ENCODE measurements at places on chromosomes 12 and 14.

GRCh38 chr14:38248321-38249028 lies 7.4 kb downstream of the CLEC14A start:
- DNase-seq, result no peak

DNA sequence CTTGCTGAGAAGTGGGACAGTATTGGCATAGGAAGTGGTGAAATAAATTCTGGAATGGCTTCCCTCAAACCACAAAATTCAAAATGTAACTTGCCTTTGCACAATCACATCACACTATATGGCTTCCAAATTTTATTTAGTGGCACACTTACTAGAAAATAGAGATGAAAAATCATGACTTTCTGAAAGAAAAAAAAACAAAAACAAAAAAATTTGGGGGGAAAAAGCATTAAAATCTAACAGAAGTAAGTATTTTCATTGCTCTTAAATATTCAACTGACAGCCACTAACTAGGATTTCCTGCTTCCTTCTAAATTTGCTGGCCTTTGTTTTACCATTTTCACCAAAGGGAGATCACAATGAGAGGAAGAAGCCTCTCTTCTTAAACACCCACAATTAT lies 23.0 kb downstream of the ATF7 start:
- no peak for DNase-seq

- DNase-seq, result no peak
Observed at GRCh38 chr12:27517546-27517945, 6.5 kb upstream of the PPFIBP1 start.

GRCh38 chr14:82180139-82180538 lies 646.5 kb upstream of the SEL1L start:
- DNase-seq, result peak; percentile 35

DNA sequence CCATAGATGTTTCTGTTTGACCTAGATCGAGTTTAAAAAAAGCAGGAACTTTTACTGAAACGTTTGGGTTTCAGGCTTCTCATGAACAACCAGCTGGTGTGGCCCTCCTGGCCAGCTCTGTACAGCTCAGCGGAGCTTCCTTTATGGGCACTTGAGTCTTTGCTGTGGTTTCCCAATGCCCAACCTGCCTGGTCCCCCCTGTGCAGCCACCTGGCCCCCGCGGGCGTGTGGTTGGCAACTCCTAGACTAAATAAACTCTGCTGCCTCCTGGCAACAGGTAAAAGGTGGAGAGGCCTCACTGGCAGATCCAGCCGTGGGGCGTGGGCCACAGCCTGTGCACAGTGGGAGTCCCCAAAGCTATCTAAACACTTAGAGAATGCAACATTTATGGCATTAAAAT lies 38.7 kb downstream of the ADGRD1 start:
- no peak for DNase-seq

- DNase-seq, result no peak
Observed at GRCh38 chr12:89960011-89960507, 251.4 kb upstream of the ATP2B1 start.

GRCh38 chr14:92437729-92438285 lies 75.8 kb upstream of the RIN3 start:
- no peak for DNase-seq

DNA sequence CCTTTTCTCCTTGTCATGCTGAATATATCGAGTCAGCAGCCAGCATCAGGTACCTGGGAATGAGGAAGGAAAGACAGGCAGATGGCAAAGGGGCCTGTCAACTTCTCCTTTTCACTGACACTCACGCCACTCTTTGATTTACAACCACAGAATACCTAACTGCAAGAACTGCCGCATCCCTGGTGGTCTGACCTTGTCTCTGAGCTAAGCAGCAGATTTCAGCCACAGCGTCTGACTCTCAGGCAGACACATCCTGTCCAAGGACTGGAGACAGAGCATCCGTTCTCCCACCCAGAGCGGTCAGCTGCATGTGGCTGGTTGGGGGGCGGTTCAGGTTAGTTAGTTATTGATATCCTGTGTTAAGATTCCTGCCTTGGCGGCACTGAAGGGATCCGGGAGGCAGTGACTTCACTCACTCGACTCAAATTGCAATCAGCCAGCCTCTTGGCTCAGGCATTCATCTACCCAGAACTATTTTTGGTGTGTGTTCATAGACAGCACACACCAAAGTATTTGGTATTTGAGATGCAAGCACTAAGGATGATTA lies 11.2 kb upstream of the MAP1LC3B2 start:
- no peak for DNase-seq

- no peak for DNase-seq
Observed at GRCh38 chr14:58565832-58566231, 71.9 kb upstream of the DACT1 start.

DNA sequence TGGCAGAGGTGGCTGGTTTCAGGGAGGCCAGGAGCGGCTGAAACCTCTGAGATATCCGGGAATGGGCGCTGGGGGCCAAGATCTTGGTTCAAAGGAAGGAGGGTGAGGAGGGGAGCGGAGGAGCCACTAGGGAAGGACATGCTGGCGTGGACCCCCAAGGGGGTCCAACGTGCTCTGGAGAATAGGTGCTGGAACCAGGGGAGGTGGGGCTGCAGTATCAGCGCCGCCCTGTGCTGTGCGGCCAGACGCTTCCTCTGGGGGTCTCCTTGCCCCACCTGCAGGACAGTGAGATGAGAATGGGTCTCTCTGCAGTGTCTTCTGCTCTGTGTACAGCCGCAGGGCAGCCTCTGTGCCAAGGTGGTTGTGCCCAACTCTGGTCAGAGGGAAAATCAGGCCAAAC lies 2.5 kb downstream of the FAM181A start:
- no peak for DNase-seq

DNA sequence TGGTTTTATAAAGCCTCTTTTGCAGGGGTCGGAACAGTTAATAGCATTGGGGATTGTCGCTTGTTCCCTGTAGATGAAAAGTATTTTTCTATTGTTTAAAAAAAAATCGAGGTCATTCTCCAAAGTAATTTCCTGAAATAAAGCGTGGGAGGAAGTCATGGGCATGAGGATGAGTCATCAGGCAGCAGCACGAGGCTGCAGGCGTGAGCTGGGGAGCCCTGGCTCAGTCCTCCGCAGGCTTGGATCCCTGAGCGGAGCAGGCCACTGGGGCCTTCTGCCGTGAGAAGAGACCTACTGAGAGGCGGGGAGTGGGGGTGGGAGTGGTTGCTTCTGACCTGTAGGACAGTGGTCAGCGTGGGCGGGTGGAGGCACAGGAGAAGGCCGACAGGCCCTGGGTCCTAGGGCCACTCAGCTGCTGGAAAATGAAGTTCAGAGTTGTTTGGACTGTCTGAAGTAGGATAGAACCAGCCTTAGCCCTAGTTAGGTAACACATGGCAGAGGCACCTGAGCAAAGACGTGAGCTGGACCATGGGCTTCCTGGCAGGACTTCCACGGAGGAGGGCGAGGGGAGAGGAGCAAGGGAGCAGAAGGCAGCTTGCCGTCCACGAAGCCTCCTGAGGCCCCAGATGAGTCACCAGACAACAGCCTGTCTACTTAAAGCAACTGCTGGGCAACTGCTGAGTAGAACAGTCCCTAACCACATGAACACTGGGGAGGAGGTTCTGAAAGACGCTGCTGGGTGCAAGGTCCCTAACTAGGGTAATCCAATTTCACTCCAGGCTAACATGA lies 21.1 kb upstream of the LGALS3 start:
- DNase-seq, result no peak

DNA sequence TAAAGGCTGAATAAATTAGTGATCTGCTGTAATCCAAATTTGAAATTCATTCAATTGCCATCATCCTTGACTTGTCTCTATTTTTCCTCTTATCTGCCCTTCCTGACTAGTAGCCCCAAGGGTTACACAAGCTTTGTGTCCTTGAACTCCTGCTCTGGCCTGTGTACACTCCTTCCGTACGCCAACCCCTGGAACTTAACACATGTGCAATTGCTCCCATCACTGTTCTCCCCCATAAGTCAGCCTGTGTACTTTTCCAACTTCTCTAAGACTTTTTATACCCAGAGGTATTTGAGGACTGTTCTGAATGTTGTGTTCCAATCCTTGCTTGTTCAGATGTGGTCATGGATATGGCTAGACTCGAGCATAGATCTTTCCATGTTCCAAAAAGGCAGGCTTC lies 171.1 kb upstream of the G2E3 start:
- DNase-seq, result no peak

- no peak for DNase-seq
Observed at GRCh38 chr14:24273422-24273998, 2.1 kb upstream of the RABGGTA start.

- DNase-seq, result no peak
Observed at GRCh38 chr12:97005174-97005573, 98.1 kb downstream of the NEDD1 start.

DNA sequence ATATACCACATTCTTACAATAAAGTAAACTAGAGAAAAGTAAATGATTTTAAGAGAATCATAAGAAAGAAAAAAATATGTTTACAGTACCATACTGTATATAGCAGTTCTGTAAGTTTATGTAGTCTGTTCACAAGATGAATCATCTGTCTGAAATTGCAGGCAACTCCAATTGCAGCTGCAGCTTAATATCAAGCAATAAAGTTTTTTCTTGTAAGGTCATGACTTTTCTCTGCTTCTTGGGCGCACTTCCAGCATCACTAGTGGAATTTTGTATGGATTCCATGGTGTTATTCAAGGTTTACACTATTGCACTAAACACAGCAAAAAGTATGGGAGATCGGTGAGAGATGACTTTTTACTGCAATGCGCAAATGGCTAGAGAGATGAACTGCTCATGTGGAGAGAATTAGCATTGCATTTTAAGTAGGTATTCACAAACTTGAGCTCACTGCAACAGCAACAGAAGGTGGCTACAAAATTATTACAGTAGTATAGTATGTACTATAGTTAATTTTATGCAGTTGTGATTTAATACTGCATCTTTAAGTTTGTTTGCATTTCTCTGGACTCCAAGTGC lies 445.4 kb upstream of the OR4E1 start:
- no peak for DNase-seq

DNA sequence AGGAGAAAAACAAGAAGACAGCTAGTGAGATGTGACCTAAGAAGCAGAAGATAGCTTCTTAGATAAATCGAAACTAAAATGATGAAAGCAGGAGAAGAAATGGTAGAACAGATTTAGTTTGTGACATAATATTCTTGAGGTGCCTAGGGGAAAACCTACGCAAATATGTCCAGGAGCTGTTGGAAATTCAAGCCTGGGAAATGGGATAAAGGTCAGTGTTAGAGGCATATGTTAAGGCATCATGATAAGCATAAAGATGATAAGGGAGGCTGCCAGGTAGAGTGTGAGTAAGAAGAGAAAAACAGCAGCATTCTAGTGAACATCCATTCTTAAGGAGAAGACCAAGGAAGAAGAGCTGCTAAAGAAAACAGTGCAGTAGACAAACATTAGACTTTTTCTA lies 109.6 kb upstream of the LGR5 start:
- no peak for DNase-seq

GRCh38 chr14:69087061-69087461 lies 65.9 kb downstream of the DCAF5 start:
- DNase-seq, result no peak

GRCh38 chr14:77791225-77791600 lies 8.7 kb upstream of the ADCK1 start:
- no peak for DNase-seq

DNA sequence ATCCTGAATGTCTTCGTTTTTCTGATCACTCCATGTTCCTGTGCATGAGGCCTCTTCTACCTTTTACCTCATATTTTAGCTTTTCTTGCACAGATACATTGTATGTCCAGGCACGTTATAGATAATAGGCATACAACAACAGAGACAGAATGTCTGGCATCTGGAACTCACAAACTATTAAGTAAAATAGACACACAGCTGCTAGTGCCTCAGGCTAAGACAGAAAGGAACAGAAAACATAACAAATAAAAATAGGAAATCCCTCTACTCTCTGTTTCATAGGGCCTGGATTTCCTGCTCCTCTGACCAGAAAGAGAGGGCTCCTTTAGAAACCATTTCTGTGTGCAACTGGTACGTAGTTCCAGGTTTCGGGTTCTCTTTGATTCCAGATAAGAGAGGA lies 48.6 kb downstream of the ATXN7L3B start:
- no peak for DNase-seq

DNA sequence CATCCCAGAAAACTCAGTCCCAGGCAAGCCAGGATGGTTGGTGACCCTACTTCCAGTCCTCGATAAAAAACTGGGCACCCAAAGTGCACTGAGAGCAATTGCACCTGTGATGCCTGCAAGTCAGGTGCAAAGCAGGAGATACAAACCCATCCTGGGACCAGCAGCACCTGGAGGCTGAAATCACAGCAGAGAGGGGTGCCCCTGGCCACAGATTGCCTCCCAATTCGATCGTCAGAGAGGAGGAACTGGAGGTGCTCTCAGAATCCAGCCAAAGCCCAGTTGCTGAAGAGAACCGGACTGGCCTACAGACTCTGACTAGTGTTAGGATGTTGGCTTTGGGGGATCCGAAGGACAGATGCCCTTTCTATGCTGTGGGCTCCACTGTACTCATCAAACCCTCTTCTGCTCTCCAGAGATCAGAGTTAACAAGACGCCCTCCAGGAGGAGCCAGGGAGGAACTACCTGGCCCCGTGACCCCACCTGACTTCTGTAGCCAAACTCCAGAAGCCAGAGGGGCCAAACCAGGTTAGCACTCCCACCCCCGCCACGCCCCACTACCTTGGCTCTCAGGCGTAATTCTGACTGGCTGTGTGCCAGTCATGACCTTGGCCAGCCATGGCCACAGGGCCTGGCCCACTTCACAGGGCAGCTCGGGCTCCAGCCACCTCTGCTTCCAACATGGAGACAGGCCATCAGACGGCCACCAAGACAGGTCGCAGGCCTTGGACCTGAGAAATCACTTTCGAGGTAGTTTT lies 284.5 kb upstream of the RTL1 start:
- DNase-seq, result no peak

DNA sequence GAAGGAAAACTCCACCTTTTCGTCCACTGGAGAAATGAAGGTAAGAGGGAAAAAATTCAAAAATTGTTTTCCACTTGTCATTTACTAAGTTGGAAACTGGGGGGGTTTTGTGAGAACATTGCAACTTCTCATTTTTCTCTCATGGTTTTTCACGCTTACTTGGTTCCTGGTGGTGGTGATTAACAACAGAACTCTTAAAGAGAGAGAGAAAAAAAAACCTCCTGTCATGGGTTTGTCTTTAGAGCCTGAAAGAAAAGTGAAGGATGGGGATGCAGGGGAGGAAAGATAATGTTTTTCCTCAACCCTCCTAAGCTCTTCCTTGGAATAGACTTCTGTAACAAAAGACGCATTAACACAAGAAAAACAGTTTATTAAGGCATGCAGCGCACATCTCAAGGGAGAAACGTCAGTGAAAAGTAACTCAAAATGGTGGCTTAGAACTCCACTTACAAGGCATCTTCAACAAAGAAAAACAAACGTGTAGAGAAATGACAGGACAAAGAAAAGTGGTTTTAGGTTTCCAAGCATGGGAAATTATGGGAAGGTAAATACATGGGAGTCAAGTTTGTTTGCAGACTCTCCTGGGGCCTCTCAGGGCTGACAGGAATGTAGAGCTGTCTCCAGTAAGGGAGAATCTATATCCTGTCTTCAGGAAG lies 81.9 kb upstream of the ATF7IP start:
- DNase-seq, result peak; percentile 16

GRCh38 chr12:130920723-130921381 lies 32.9 kb upstream of the ADGRD1 start:
- DNase-seq, result no peak

Measured in retina (tissue), 1 donor.